ENCODE measurements at places on chromosomes 7 and 10.

DNA sequence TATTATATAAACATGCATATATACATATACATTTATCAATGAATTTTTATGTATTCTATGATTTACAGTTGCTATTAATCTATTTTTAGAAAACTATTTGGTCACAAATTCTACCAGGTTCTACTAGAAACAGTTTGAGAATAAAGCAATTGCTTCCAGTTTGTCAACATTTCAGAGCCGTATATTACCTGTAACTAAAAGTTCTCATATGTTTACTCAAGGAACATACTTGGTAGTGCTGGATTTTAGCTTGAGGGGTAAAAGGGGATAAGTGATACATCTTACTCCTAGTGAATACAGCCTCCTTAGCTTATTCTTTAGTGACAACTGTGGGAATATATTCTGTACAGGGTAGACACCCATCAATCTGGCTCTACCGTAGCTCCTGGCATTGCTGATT, 1590.5 kb upstream of the LRRTM3 start:
- DNase-seq, result no peak

GRCh38 chr7:30155481-30155880, 20.7 kb downstream of the MTURN start:
- DNase-seq, result no peak

DNA sequence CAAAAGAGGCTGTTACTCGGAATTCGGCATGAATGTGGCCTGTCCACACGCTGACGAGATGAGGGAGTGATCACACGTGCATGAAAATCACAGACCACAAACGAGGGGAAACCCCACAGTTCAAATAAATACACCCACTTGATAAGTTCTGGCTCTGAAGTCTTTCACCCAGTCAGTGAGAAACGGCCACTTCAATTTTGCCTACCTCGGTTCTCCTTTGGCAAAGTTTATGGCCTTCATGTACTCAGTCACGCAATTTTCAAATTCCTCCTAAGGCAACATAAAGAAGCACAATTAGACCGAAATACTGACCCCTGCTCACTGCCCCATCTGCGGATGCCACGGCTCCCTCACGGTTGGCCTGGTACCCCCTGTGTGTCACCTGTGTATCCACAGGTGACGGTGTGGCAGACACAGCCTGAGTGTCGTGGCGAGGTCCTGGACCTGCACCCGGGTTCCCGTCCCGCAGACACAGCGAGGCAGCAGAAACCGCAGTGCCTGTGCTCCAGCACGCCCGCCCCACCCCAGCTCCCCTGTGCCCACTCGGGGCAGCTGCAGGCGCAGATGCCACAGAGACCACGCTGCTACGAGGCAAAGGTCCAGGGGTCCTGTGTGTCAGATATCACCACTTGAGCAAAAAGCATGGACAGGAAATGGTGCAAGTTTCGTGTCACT, 1.4 kb downstream of the CFAP46 start:
- DNase-seq, result no peak

GRCh38 chr10:118804262-118804773, 49.5 kb upstream of the CACUL1 start:
- DNase-seq, result no peak

- no peak for DNase-seq
These were observed 67.0 kb downstream of the GSDME start for GRCh38 chr7:24690251-24690650.

DNA sequence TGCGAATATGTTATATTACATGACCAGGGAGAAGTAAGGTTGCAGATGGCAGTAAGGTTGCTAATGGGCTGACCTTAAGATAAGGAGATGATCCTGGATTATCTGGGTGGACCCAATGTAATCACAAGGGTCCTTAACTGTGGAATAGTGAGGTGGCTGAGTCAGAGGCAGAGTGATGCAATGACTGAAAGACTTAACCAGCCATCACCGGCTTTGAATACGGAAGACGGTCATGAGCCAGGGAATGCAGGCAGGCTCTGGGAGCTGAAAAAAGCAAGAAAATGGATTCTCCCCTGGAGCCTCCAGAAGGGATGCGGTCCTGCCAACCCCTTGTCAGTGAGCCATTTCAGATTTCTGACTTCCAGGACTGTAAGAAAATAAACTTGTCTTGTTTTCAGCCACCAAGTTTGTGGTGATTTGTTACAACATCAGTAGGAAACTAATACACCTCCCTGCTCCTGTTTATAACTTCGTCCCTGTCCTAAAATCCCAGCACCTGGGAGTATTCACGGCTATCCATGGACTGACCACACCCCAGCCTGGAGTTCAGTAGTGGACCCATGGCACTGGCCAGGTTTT, 4.6 kb upstream of the C10orf95 start:
- no peak for DNase-seq

Measured in effector CD4-positive, alpha-beta T cell (primary cell).